ENCODE measurements at places on chromosomes 7 and 10. TPM values are rescaled to one million over a fixed set of nuclear protein-coding genes. Genes with fewer than 3 reads are reported as not detected.
A peak's percentile ranks its signal among the peaks of the same experiment; 100 is the strongest.

ANKRD61 gene
- not detected for total RNA-seq

DNA sequence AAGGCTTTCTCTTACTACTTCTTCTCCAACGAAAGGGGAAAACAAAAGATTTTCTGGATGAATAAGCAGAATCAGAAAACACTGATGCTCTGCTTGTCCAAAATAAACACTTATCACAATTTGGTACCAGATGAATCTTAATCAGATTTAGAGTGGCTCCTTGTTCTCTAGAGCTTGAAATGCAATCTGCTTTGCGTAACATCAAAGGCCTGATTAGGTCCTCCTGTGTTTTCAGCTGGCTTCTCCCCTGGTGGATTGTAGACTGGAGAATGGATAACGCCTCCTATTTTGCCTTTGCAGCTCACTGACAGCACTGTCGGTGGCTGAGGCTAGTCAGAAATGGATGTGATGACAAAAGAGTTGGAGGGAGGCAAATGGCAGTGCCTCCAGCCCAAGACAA is 91.2 kb downstream of the FAM13C start:
- no peak for DNase-seq

CCL26 gene
- 8.1 TPM for total RNA-seq

DNA sequence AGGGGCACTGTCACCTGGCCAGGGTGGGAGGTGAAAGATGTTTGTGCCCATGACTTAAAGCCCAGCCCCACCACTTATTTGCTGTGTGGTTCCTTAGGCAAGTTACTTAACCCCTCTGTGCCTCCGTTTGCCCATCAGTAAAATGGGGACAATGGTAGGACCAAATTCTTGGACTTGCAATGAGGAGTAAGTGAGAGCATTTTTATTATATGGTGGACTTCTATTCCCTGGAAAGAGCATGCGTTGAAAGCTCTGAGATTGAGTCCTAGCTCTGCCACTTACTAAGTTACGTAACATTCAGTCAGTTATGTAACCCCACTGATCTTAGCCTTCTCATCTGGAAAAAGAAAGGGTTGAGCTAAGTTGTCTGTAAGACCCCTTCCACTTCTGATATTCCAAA is 18.8 kb downstream of the VSIR start:
- DNase-seq, result no peak

DNA sequence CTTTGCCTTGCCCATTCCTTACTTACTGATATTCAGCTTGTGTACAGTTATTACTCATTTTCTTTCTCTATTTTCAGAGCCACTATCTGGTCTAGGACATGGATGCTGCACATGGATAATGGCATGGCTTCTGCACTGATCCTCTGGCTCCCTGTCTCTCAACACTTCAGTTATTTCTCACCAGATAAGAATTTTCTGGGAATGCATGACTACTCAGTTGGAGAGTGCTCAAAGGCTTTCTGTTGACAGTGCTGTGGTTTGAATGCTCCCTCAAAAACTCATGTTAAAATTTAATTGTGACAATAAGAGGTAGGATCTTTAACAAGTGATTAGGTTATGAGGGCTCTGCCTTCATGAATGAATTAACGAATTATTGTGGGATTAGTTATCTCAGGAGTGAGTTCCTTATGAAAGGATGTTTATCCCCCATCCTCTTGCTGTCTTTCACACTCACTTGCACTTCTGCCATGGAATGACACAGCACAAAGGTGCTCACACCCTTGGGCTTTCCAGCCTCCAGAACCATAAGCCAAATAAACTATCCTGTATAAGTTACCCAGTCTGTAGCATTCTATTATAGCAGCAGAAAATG is 16.1 kb upstream of the PIK3CG start:
- peak; percentile 76 for DNase-seq

DNA sequence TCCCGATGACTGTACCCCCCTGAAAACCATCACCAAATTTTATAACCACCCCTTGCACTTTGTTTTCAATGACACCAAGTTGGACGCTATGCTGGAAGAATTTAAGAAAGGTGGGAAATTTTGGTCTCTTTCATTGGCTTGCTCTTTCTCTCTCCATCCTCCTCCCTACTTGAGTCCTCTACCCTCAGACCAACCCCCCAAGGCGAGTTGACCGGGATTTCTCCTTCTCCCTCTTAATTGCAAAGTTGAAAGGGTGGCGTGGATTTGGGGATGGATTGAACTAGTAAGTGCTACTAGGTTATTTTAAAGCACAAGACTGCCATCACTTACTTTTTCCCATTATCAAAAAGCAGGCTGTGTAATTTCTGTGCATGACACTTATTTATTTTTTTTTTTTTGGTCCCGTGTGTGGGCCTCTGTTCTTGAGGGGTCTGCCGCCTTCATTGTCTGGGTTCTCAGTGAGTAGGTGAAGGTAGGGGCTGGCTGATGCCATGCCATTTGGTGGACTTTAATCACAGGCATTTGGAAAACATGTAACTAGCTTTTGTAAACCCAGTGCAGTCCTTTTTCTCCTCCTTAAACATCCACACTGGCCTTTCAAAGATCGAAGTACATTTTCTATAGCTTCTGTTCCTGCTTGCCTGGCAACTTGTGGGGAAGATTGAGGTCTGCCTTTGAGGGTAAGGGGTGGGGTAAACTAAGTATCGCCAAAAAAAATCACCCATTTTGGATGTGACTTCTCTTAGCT is 2.1 kb downstream of the CNNM2 start:
- no peak for DNase-seq

GRCh38 chr7:101804088-101804963 is 13.1 kb upstream of the CUX1 start:
- DNase-seq, result peak; percentile 29

GRCh38 chr10:120365872-120366271 is 91.2 kb upstream of the PLPP4 start:
- no peak for DNase-seq

IQUB gene
- total RNA-seq, result 1.1 TPM

GRCh38 chr10:84177541-84178141 is 4.0 kb downstream of the GPR15LG start:
- DNase-seq, result no peak

TACR2 gene
- total RNA-seq, result not detected

DNA sequence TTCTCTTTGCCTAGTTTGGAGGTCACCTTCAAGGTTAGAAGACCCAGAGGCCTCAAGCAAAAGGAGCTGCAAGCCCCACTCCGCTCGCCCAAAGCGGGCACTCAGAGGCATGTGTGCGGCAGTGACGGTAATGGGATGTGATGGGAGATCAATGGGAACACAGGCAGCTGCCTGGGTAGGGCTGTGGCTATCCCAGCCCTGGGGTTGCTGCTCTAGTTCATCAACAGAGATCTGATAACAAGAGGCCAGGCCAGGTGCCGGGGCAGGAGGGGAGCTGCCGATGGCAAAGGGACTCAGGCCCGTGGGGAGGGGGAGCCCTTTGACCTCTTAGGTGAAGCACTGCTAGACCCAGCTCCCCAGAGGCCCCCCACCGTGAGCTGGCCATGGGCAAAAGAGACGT is 52.0 kb upstream of the GNA12 start:
- no peak for DNase-seq

DNA sequence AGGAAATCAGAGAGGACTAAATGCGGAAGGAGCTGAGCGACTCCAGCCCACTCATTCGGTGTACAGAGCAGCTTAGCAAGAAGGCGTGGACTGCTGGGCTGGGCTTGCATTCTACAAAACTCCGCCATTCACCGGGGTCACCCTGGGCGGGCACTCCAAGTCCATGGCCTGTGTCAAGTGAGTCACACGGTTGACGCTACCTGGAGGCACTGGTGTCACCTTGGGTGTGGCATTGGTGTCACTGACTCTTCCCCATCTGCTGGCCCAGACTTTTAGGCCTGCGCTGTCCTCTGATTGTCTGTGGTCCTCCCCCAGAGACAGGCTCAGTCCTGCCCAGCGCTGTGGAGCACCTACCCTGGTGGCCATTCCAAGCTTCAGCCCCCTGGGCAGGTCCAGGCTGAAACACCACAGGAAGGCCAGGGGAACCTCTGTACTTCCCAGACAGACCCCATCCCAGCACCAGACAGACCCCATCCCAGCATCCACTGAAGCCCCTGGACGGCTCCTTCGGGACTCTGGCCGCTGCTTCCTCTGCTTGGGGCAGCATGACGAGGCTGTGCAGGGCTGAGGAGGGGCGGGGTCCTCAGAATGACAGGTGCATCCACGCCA is 30.6 kb upstream of the CNPY1 start:
- no peak for DNase-seq

DNA sequence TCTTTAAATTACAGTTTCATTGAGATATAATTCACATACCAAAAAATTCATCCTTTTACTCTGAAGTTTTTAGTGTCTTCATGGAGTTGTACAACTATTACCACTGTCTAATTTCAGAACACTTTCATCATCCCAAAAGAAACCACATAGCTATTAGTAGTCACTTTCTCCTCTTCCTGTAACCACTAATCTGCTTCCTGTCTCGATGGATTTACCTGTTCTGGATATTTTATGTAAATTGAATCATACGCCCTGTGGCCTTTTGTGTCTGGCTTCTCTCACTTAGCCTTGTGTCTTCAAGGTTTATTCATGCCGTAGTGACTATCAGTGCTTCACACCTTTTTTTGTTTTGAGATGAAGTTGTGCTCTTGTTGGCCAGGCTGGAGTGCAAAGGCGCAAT is 135.5 kb downstream of the DOCK1 start:
- DNase-seq, result no peak

DNA sequence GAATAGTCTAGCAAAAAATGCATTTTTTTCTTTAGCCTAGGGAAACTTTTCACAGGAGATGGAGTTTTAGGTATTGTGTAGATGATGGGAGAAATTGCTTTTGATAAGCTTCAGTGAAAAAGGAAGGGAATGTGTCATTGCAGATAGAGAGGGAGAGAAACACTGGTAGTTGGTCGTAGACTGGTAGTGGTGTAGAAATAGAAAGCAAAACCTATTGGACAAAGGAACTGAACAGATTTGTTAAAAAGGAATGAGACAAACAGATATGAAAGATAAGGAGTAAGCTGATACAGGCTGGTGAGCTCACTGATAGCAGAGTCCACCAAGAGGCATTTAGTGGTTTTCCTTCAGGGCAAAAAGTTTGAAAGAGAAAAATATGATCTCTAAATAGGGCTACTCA is 94.3 kb downstream of the ZEB1 start:
- DNase-seq, result no peak

AKR1E2 gene
- 17.1 TPM for total RNA-seq

DNA sequence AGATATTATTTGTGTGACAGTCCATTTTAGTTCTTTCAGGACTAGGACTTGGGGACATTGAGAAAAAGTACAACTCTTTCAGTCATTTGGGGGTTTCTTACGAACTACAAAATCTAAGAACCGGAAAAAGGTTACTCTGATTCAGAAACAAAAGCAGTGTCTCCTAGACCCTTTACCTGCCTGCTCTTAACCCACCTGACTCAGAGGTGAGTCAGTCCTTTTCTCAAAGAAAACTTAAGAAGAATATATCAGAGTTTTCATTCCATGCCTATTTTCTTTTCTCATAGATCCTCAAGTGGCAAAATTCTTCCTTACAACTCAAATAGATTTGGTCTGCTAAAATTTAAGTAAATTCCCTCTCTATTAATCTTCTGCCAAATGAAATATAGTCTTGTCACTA is 114.9 kb upstream of the PTN start:
- no peak for DNase-seq

DNA sequence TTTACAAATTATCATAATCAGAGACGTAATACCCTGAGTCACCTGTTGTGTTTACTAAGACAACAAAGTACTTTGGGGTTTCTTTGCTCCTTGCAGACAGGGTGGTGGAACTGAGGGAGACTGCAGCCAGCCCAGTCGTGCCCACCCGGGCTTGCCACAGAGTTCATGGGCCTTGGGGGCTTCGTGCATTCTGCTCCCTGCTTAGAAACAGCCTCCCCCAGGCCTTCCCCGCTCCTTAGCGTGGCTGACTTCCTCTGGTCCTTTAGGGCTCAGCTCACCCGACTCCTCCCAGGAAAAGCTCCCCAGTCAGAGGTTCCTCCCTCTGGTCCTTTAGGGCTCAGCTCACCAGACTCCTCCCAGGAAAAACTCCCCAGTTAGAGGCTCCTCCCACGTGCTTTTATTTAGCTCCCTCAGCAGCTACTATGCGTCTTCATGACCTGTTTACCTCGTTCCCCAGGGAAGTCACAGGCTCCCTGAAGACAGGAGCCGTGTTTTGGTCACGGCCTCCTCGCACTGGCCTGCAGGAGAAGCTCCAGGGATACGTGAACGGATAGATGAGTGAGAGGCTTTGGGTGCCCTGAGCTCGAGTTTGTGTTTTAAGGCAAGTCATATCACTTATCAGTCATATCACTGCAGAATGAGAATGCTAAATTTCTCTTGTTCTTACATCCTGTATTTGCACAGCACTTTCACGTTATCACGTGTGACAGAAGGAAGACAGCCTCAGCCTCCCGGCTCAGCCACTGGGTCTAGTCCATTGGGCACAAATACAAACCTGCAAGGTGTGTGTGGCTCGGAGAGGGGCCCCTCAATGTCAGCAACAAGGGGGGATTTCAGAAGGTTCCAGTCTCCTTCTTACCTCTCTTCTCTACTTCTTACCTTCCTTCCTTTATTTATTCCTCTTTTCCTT is 52.7 kb upstream of the VIPR2 start:
- DNase-seq, result peak; percentile 94

OLAH gene
- not detected for total RNA-seq

DNA sequence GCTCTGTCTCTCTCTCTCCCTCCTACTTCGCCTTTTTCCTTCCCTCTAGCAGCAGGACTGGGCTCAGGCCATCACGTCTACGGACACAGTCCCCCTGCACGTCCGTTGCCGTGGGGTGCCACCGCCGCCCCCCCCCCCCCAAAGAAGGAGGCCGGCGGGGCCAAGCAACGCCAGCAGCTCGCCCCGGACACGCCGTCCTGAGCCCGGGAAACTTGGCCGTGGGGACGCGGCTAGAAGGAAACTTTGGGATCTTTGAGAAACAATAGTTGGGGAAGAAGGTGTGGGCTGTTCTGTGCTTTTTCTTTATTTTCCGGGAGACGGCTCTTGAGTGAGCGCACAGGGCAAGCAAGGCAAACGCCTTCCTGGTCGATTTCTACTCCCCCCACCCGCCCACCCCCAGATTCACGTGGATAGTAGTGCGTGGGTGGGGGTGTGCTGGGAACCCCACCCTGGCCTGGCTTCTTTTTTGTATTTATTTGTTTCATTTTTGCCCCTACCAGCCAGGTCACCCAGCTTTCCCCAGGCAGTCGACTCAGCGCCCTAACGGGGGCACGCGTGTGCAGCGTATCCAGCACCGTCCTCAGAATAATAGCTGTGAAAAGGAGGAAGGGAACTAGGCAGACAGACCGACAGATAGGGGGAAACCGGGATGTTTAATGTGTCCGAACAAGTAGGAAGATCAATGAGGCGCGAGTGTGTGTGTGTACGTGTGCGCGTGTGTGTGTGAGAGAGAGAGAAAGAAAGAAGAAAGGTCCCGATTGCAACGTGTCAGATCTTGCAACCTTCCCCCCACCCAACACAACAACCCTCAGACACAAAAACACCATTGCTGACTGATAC is 1.4 kb downstream of the MXI1 start:
- DNase-seq, result peak; percentile 65

STEAP1B gene
- total RNA-seq, result 22.0 TPM

DOCK1 gene
- total RNA-seq, result 0.31 TPM

GRCh38 chr10:124711145-124711544 is 33.0 kb downstream of the FAM53B start:
- DNase-seq, result peak; percentile 51

- no peak for DNase-seq
Measured at GRCh38 chr7:50302486-50303334, 1.8 kb upstream of the IKZF1 start.

SEMA3A gene
- total RNA-seq, result 1.4 TPM

PILRB gene
- total RNA-seq, result 45.3 TPM

- no peak for DNase-seq
Measured at GRCh38 chr7:43647673-43648472, 65.0 kb downstream of the STK17A start.

GRCh38 chr10:33498391-33498891 is 164.0 kb upstream of the NRP1 start:
- no peak for DNase-seq
